Activated CD4-positive, alpha-beta T cell treated with anti-CD3 and anti-CD28 coated beads, Interleukin-2, amount 10 ng/mL, durations not matched to agents 7 days and 5 days (primary cell): ENCODE measurements at places on chromosomes 6 and 20. TPM values are rescaled to one million over a fixed set of nuclear protein-coding genes. Genes with fewer than 3 reads are reported as not detected.
A peak's percentile ranks its signal among the peaks of the same experiment; 100 is the strongest.

KCNS1 gene
- total RNA-seq, result not detected

SLC35F1 gene
- total RNA-seq, result not detected

LAMA4 gene
- total RNA-seq, result not detected

KLHDC3 gene
- 74.2 TPM for total RNA-seq

LHFPL5 gene
- total RNA-seq, result not detected

NKAIN4 gene
- total RNA-seq, result not detected

ALDH8A1 gene
- 0.89 TPM for total RNA-seq

C20orf144 gene
- 0.25 TPM for total RNA-seq

CD40 gene
- 1.1 TPM for total RNA-seq

RBM24 gene
- not detected for total RNA-seq

BPIFB4 gene
- total RNA-seq, result not detected

KCNQ5 gene
- total RNA-seq, result 2.6 TPM

TNNC2 gene
- not detected for total RNA-seq

DSP gene
- total RNA-seq, result 0.10 TPM

CFAP61 gene
- total RNA-seq, result not detected

TRIM31 gene
- not detected for total RNA-seq

TCF21 gene
- total RNA-seq, result not detected

DNA sequence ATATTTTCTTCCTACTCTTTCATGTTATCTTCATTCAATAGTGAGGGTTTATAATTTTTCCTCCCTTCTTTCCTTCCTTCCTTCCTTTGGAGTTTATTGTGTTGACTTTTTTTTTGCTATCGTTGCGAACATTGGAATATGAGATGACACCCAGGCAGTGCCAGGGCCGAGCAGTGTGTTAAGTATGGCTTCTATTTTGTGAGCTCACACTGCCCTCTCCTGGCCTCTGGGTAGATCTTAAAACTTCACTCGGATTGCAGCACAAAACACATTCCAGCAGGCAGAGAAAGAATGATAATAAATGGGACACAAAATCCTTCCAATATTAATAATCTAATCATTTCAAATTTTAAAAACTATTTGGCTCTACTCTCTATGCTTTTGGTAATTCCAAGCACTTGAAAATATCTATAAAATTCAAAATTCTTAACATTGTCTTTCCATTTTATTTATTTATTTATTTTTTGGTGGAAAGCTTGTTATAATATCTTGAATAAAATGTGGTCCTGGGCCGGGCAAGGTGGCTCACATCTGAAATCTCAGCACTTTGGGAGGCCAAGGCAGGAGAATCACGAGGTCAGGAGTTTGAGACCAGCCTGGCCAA, 147.4 kb upstream of the OLIG3 start:
- DNase-seq, result peak; percentile 77

GRCh38 chr20:41392871-41393704, 26.5 kb upstream of the EMILIN3 start:
- DNase-seq, result no peak

DNA sequence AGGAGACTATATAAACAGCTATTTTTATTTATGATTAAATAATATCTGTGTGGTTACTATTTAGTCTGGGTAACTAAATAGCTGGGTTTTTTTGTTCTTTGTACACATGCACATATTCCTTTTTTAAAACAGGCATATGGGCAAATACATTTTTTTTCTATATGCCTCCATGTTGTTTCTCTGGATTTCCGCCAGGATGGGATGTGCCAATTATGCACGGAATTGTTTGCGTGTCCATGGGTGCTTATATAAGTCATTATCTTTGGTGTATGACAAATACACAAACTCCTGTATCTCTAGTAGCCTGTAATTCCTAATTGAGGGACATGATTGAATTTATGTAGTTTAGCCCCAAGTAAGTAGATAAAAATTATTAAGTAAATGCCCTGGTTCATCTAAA, 226.9 kb downstream of the BCKDHB start:
- no peak for DNase-seq

DNA sequence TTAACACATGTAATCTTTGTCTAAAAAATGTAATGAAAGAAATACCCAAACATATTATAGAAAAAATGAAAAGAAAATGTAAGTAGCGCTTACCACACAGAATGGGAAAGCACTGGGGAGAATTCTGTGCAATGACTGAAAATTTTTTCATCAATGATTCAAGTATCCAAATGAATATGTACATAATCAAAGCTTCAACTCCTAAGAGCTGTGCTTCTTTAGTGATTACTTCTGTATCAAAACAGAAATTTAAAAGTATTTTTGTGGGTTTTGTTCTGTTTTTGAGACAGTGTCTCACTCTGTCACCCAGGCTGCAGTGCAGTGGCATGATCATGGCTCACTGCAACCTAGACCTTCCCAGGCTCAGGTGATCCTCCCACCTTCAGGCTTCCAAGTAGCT, 13.7 kb downstream of the LMBRD1 start:
- no peak for DNase-seq

- DNase-seq, result no peak
These were observed 91.8 kb downstream of the REPS1 start for GRCh38 chr6:138896104-138896756.

GRCh38 chr6:46015119-46015968, at the start of gene CLIC5:
TSS of gene CLIC5 (minus strand) at chr6:46015860. CDS start at chr6:46015542, 318 bp downstream.
- peak; percentile 20 for DNase-seq

GRCh38 chr20:24987244-24987643, 5.3 kb downstream of the APMAP start:
- DNase-seq, result no peak

DNA sequence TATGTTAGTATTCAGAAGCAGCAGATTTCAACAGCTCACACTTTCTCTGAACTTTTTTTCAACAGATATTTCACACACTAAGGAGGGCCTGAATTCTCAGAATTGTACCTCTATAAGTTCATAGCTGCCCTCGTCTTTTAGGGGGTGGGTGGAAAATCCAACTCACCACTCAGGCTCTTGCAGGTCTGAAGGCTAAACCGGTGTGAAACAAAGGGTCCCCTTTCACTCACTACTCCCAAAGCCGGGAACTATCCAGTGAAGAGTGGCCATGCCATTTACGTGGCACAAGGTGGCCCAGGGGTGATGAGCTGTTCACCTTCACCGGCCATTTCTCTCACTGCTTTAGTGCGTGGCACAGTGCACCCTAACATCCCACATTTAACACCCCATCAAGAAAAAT, 24.2 kb downstream of the TBC1D7 start:
- no peak for DNase-seq

GRCh38 chr6:124561635-124562130, 400.6 kb upstream of the RNF217 start:
- no peak for DNase-seq

DNA sequence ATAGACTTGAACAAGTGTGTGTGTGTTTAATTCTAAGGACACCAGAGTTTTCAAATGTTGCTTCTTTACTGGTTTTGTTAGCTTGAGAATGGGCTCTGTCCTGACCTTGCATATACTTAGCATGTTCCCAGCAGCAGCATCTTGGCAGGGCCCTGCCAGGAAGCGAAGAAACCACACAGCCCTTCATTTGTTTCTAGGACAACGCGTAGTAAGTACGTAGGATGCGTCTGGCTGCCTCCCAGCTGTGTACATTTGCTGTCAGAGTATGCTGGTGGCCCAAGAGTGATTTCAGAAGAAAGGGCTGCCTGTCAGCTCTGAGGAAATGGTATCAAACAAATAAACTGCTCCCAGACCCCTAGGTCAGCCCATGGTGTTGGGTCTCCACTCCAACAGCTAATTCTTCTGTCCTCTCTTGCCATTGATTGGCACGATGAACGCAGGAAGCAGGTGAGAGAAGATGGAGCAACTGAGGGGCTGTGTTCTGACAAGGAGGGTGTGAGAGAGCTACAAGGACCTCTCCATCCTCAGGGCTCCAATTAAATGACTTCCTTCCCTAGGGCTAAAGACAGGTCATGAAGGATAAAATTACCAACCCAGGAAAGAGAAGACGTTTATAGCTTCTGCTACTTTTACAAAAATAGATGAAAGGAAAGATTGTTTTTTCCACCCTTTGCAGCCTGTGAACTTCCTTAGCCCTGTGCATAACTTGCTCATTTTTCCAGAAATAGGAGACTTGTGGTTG, 55.9 kb upstream of the HDDC2 start:
- no peak for DNase-seq

GRCh38 chr20:32069711-32070110, 17.7 kb downstream of the HCK start:
- DNase-seq, result no peak

DNA sequence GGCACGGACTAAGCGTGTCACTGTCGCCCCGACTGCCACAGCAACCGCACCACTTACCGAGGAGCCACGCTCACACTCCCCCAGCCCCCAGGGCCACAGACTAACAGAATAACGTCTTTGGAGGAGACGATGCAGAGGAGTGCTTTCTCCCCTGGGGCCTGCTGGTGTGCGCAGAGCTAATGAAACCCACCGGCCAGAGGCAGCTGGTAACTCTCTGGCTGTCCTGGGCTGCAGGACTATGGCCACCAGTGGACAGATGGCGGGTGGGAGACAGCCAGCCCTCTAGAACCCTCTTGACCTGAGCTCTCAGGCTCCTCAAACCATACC, 228.0 kb downstream of the DLL1 start:
- no peak for DNase-seq

DNA sequence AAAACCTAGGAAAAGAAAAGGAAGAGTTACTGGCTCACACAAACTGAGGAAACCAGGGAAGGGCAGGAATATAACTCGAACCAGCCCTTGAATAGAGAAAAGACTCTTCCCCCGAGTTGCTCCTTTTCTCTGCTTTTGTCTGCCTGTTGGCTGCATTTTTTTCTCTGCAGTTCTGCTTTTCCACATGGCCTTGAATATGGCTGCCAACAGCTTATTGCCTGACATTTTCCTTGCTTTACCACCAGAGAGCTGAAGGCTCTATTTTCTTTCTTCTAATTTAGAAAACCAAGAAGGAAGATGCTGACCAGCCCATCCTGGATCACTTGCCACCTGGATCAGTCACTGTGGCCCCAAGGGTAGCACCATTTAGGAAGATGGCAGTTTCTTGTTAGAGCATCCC, 164.8 kb upstream of the MAN1A1 start:
- DNase-seq, result no peak

DNA sequence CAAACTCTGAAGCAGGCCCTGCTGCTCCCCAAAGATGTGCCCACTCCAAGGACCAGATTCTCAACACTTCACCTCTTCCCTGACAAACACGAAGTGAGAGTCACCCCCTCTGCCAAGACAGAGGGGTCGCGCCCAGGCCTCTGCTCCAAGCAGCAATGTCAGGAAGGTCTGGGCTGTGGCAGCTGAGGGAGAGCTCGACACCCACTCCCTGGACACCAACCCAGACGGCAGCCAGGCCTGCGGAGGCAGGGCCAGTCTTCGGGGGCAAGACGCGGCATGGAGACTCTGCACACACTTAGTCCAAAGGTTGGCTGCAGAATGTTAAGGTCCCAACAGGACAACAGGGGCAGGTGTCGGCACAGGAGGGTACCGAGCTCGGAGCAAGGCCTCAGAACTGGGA, 144.2 kb downstream of the DLL1 start:
- no peak for DNase-seq

- DNase-seq, result peak; percentile 69
These were observed 16.4 kb downstream of the ZNF311 start for GRCh38 chr6:28988536-28989311.

- DNase-seq, result no peak
These were observed 21.1 kb downstream of the FOXA2 start for GRCh38 chr20:22563062-22563965.

DNA sequence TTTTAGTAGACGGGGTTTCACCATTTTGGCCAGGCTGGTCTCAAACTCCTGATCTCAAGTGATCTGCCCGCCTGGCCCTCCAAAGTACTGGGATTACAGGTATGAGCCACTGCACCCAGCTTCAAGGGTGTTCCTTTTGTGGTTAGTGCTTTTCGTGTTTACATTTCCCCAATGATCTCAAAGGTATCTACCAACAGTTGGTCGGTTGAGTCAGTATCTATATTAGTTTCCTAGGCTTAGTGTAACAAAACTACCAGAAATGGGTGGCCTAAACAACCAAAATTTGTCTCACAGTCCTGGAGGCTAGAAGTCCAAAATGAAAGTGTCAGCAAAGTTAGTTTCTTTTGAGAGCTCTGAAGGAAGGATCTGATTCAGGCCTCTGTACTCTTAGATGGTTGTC, 30.1 kb downstream of the CASP8AP2 start:
- no peak for DNase-seq

DNA sequence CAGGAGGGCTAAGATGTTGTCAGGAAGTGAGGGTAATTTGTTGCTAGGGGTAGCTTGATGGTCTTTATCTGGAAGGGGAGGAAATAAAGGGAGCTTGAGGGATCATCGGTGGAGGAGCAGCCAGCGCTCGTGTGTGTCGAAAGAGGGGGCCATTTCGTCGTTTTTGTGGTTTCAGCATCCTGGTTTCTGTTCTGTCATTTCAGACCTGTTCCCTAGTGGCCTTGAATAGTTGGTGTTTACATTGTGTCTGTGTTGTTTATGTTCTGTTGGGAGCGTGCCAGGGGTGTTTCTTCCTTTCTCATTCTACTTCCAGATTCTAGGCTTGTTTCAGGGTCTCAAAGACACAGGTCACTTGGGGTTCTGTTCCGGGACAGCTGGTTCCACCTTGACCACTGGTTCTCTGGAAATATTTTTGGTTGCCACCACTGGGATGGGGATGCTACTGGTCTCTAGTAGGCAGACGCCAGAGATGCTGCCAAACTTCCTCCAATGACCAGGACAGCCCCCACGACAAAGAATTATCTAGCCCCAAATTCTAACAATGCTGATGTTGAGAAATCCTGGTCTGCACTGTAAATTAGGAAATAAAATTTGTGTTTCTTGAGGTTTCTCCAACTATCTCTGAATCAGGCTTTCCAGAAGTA, 113.9 kb upstream of the NAA20 start:
- peak; percentile 10 for DNase-seq

DNA sequence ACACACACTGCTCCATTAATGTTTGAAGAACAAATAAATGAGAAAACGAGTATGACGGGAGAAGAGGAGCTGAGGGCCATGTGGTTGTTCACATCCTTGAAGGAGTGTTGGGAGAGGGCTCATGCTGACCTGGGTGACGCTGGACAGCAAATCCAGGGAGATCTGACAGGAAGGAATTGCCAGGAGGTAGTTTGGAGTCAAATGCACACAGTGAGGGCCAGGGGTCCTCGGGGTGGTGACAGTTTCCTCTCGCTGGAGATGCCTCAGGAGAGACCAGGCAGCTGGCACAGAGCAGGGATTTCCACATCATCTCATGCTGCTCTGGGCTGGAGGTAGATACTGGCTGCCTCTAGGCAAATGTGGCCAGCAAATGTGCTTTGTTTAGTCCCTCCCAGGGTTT, 2.0 kb upstream of the TMEM181 start:
- no peak for DNase-seq

- DNase-seq, result peak; percentile 25
These were observed 17.4 kb downstream of the HFE start for GRCh38 chr6:26104457-26105108.

GRCh38 chr6:153059757-153060156, 57.2 kb upstream of the MTRF1L start:
- no peak for DNase-seq

- no peak for DNase-seq
These were observed 7.5 kb upstream of the HINT3 start for GRCh38 chr6:125949069-125949468.

GRCh38 chr6:64497634-64498033, 862.0 kb downstream of the PHF3 start:
- DNase-seq, result no peak

- no peak for DNase-seq
These were observed 49.1 kb downstream of the LAMA2 start for GRCh38 chr6:128932061-128932460.

- DNase-seq, result no peak
These were observed 6.3 kb upstream of the ZKSCAN8 start for GRCh38 chr6:28135393-28135792.

- no peak for DNase-seq
These were observed 179.0 kb upstream of the MAP3K7 start for GRCh38 chr6:90765895-90766294.
